WERI-Rb-1 (cell line): ENCODE measurements at places on chromosomes 6 and 20.

GRCh38 chr6:129498950-129499842, 210.8 kb downstream of the ARHGAP18 start:
- no peak for DNase-seq

DNA sequence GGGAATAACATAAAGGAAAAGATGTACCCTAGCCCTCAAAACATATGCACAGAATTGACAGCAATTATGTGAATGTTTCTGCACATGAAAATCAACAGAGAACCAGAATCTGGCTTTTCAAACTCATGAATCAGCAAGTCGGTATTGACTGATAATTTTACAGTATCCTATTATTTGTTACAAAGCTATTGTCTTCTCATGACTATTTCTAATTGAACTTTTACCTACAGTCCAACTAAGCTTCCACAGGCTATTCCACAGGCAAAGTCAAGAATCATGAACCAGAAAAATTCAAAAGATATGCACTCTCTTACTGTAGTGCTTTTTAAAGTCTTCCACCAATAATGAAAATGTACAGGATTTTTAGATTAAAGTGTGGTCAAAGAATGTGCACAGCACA, 49.1 kb upstream of the DST start:
- DNase-seq = no peak

DNA sequence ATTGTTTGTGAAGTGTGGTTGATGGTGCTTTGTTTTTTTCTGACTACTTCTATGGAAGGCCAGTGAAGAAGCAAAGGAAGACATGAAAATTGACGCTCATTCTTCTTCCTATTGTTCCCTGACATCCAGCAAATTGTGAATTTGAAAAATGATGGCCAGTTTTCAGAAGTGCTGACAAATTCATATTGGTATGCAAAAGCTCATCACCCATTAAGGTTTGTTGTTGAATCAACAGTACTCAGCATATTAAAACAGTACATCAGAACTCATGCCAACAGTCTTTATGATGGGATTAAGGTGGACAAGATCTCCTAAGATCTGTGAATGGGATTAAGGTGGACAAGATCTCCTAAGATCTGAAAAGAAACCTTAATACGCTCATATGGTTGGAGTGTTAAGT, 1.0 kb upstream of the MTG2 start:
- no peak for DNase-seq

DNA sequence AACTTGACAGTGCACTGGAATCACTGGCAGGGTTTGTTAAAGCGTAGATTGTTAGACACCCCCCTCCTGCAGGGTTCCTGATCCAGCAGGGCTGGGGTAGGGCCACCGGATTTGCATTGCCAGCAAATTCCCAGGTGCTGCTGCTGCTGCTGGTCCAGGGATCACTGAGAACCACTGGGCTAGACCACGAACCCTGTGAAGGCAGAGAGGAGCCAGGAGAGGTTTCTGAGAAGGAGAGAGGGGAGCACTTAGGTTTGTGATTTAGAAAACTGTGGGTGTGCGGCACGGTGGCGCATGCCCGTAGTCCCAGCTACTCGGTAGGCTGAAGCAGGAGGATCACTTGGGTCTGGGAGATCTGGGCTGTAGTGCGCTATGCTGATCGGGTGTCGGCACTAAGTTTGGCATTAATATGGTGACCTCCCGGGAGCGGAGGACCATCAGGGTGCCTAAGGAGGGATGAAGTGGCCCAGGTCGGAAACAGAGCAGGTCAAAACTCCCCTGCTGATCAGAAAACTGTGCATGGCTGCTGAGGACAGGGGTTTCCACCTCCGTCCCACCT, 53.6 kb upstream of the FAM83D start:
- DNase-seq = no peak

GRCh38 chr6:133423242-133423641, 182.1 kb downstream of the EYA4 start:
- no peak for DNase-seq

DNA sequence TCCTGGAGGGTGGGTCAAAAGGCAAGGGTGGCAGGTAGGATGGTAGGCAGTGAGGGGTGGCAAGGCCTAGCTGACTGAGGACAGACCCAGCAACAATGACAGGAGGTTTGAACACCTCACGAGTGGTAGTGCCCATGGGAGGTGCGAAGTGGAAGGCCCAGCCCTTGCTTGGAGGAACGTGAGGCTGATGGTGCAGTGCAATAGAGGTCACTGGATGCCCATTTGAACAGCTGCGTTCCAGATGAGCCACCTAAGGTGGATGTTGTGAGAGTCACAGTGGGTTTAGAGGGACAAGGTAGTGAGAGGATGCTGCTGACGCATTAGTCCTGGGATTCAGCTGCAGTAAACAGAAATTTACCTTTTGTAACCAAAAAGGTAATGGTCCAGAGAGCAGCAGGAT, 15.6 kb downstream of the TMEM74B start:
- no peak for DNase-seq

- no peak for DNase-seq
Measured at GRCh38 chr6:112475083-112475482, 128.0 kb downstream of the RFPL4B start.

GRCh38 chr6:13142611-13143010, 185.7 kb downstream of the TBC1D7 start:
- no peak for DNase-seq

DNA sequence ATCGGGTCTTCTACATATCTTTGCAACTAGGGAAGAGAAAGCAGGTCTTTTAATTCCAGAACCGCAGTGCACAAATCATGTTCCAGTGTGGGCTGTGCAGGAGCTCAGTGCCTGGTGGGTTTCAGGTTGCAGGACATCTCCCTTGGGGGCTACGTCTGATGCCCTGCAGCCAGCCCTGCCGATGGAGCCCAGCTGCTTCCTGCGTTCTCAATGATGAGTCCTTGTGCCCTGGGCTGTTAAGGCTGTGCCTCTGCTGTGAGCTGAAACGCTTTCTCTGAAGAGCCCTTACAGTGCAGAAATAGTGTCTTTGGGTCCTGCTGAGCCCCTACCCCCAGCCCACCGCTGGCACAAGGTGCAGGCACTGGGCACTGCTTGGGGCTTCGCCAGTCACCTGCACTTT, 192.9 kb downstream of the SYNDIG1 start:
- DNase-seq = no peak

DNA sequence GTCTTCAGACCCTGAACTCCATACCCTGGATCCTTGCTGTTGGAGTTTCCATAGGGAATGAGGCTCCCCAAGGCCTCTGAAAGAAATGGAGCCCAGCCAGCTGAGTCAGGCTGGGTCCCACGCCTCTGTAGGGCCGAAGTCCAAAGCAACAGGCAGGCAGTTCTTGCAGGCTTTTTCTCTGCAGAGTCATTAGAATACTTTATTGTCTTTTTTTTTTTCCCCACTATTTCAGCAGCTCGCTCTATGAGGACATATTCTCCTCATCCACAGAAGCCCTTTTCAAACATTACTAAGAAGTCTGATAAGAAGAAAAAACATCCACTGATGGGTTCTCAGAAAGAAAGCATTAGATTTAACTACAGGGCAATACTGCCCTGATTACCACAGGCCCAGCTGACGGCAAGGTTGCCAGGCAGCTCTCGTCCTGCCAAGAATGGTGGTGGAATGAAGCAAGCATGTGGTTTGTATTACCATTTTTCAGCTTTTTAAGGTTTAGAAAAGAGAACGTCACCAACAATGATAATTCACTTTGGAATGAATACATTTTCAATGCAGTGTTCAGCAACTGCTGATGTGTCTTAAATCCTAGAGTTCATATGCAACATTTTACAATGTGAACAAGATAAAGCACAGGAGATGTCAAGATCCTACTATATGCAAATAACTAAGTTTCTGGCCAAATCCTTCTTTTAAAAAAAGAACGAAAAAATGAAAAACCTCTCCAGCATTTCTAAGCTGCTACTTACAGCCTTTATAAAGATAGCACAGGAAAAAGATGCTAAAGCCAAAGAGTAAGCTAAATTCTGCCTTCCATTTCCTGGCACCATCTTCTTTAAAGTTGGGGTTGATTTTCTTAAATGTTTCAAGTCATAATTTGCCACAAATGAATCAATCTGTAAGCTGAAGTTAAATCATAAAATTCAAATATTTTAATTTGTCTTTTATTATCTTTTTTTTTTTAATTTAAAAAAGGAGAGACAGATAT, 223.6 kb upstream of the CITED2 start:
- no peak for DNase-seq

DNA sequence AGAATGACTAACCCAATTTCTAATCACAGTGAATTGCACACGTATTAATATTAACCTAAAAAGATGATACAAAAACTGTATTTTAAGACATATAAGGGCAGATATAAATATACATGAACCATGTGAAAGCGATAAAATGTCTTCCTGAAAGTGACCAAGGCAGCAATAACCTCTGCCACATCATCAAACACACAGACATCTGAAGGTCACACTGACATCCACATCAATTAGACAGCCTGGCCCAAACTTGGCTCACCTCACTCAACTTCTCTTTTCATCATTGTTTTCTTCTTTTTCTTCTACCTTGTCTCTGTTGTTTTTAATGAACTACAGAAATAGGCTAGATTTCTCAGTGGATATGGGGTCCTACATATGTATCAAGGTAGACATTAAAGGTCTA, 128.5 kb downstream of the TRDN start:
- DNase-seq = no peak

- DNase-seq = no peak
Measured at GRCh38 chr20:13149371-13150105, 71.5 kb upstream of the ISM1 start.

- no peak for DNase-seq
Measured at GRCh38 chr6:131831392-131831791, 23.6 kb downstream of the ENPP1 start.
